ENCODE measurements at places on chromosomes 3 and 15.

DNA sequence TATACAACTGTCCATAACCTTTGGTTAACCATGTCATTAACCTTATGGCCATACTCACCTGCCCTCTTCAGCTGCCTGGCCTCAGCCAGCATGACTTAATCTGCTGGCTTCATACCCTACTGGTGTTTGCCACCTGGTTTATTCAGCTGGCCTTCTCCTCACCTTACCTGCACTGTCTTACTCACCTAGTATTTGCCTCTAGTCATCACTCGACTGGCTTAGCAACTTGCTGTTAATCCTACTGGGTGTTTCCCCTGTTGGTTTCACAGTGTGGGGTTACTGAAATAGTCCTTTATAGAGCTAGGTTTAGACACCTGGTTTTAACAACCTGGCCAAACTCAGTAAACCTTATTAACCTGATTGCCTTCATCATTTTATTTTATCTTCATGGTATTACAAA lies 96.4 kb downstream of the IL12A start:
- DNase-seq: no peak

GRCh38 chr3:13796701-13797460 lies 83.0 kb downstream of the WNT7A start:
- no peak for DNase-seq

DNA sequence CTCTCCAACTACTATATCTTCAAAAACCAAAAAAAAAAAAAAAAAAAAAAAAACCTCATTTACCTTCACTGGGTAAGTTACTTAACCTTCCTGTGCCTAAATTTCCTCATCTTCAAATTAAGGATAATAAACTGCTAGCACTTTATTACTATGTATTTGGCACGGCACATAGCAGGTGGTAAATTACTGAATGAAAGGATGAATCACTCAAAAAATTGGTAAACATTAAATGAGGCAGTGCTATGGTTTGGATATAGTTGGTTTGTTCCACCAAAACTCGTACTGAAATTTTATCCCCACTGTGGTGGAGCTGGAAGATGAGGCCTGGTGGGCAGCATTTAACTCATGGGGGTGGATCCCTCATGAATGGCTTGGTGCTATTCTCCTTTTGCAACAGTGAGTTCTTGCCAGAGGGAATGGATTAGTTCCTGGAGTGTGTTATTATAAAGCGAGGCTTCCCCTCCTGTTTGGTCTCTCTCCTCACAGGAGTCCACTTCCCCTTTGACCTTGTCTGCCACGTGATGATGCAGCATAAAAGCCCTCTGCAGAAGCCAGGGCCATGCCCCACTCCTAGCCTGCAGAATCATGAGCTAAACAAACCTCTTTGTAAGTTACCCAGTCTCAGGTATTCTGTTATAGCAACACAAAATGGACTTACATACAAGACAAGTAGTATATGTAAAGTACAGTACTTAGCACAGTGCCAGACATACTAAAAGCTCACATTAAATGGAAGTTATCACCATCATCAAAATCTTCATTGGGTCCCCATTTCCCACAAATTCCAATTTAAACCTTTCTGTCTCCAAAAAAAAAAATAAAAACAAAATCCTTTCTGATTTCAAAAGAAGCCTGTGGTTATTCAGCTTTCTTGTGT lies 20.6 kb downstream of the DCUN1D1 start:
- no peak for DNase-seq

DNA sequence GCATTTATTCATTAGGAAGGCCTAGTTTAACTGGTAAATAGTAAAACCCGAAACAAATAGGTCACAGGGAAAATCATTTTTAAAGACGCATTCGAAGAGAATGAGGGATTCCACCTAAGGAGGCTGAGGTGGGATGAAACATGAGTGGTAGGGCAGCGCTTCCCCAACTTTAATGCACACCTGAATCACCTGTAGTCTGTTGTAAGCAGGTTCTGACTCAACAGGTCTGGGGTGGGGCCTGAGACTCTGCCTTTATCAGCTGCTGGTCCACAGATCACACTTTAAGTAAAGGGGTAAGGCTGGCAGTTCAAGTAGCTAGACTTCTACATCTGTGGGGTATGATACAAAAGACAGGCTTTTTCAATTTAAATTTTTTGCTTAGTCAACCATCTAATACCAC lies 223.5 kb upstream of the UBE2E2 start:
- no peak for DNase-seq

DNA sequence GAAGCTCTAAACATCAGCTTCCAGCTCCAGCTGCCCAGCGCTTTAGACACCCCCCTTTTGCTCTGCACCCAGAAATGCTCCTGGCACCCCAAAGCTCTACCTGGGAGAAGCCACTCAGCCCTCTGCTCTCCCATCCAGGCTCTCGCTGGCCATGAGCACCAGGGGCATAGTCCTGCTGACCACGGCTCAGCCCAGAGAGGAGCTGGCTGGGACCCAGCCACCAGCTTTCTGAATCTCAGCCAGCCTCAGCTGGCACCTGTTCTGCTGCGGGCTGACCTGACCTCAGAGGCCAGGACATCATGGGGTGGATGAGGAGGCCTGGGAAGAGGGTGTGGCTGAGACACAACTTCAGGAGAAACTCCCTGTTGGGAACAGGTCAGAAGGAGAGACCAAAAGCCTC lies 8.6 kb downstream of the NTRK3 start:
- DNase-seq: no peak

DNA sequence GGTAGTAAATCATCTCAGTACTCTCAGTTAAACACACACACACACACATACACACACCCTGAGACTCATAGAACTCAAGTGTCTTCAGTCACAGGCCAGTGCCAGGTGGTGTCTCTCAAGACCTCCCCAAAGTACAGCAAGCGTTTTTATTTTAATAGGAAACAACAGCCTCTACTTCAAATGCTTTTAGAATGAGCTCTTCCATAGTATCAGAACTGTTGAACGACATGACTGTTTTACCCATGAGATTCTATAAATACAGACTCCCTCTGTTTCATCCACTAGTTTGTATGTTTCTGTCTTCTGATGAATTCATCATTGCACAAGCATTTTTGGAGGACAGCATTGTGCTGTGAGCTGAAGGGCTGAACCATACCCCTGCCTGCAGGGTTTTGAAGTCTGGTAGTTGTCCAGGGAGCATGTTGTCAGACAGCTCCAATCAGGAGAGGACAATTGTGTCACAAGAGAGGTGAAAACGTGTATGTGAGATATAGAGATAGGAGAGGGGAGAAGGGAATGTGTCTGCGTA lies 201.0 kb upstream of the BCL6 start:
- no peak for DNase-seq

GRCh38 chr3:41652931-41653330 lies 309.0 kb downstream of the ULK4 start:
- no peak for DNase-seq

- peak; percentile 87 for DNase-seq
These were observed 21.8 kb downstream of the IGDCC4 start for GRCh38 chr15:65400760-65401610.

- no peak for DNase-seq
These were observed 20.3 kb upstream of the CA12 start for GRCh38 chr15:63401714-63402497.

DNA sequence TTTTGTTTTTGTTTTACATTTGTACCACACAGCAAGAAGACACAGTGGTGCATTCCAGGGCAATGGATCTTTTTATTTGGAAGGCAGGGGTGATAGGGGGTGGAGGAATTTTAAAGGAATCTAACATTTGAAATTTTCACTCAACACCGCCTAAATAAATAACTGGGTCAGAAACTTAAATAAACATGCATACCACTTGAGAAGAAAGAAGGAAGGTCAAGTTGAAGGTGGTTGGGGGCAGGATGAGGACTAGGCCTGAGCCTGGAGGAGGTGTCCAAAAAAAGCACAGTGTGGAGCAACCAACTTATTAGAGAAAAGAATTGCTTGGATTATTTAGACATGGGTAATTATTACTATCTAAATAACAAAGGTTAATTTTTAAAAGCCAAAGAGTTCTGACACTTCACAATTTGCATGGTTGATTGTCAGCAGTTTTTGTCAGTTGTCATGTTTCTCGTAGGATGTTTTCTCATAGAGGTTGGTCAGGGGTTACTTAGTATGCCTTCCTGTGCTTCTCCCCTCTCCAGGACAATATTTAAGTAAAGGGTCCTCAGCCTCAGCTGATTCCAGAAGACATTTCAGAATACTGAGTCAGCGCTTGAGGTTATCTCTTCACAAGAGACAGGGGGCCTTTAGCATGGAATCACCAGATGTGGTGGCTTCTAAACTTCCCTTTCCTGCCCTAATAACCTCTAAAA lies 173.7 kb upstream of the SLC2A2 start:
- no peak for DNase-seq

DNA sequence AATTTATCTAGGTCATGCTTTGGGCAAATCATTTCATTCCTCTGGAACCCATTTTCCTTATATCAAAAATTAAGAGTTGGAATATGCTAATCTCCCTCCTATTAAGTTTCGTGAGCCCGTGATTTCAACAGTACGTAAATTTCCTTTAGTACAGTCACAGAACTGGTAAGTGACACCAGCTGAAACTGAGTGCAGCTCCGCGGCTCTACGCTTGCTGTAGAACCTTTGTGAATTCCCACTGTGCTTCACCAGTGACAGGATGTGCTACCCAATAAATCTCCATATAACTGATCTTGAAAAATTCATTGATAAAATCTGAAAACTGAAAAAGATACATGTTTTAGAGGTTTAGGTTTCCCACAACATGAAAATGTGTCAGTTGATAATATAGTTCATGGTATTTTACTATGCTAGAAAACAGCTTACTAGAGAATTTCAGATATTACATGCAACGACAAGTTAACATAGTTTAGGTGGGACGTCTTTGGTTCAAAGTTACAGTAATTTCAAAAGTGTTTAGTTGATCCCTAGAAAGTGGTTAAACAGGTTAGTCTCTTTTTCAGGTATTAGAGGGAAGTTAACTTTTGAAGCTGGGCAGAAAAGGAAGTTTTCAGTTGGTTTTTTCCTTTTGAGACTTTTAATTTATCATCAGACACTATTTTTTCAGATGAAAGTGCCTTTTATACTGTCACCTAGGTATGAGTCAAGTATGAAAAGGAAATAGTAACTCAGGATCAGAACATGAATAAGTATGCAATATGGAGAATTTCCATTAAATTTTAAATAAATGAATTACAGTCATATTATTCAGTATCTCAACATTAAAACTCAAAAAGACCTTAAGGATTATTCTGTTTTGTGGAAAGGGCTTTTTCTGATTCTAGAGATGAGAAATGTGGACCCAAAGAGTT lies 57.0 kb downstream of the PPARG start:
- no peak for DNase-seq

DNA sequence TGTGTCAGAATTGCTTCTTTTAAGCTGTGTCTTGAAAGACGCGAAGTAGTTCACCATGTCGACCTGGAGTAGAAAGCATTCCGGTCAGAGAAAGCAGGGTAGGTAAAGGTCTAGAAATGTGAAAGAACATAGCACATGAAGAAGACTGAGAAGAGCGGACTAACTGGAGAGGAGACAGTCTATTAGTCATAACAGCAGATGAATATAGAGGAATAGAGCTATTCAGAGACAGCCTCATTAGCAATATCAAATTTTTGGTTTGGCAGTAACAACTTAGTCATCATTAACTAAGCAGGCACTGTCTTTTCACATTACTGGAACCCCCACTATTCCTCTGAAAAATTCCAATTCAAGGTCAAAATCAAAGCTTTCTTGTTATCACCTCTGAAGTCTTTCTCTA lies 678.8 kb downstream of the DIPK2A start:
- no peak for DNase-seq

- no peak for DNase-seq
These were observed 23.9 kb downstream of the WHAMM start for GRCh38 chr15:82833362-82833682.

DNA sequence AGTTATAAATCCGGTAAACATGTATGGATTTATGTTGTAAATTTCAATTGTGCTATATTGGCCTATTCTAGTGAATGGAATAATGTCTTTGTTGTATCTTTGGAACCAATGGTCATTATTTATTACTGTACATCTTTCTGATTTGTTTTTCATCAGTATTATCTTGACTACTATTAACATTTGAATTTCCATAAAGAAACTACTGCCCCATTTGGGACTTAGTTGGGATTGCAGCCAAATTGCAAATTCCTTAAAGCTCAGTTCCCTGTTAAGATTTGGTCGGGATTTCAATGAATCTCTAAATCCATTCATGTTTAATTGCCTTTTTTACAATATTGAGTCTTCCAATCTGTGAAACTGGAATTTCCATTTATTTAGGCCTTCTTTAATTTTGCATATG lies 822.4 kb upstream of the CADM2 start:
- DNase-seq: no peak

GRCh38 chr3:52143616-52144015 lies 10.6 kb downstream of the POC1A start:
- no peak for DNase-seq

- no peak for DNase-seq
These were observed 170.9 kb upstream of the NSMCE3 start for GRCh38 chr15:29440541-29440940.

- DNase-seq: no peak
These were observed 91.0 kb downstream of the SMAD3 start for GRCh38 chr15:67156426-67156825.

DNA sequence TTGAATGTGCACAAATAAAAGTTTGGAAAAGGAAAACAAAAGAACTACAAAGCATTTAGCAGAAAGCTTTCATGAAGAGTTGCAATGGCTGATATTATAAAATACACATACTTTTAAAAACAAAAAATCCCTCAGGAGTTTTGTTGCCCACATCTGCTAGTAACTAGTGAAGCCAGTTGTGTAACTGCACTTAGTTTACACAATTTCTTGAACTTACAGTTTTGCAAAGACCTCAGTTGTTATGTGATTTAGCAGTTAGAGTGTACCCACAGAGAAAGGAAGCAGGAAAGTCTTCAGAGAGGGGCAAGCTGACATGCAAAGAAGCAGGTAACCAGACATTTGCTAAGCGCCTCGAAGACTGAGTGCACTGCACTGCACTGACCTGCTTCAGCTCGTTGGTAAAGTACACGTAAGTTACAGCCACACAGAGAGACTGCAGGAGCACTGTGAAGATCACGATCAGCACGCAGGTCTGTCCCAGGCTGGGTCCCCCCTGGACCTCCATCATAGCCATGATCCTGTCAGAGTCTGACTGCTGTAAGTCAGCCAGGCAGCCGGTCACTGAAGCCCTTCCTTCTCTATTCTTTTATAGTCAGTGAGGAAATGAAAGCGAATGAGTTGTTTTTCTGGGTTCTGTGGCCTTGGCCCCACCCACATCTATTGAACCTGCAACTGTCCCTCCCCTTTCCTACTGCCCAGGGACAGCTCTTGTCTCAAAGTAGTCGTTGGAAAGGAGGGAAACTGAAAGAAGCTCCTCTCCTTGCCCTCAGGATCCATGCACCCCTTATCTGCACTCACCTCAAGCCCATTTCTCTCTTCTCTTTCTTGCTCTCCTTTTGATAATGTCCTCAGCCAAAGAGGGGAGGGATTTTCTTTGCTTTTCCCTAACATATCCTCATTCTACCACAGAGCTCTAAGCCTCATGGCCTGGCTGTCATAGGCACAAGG lies at the start of gene TNFSF10:
TSS of gene TNFSF10 (minus strand) at position 560 of the 948 bp plus-strand sequence. CDS start at position 514, 46 bp downstream.
- peak; percentile 61 for DNase-seq
